ENCODE measurements at places on chromosomes 16 and 17.

GRCh38 chr17:2854143-2855055 is 58.2 kb downstream of the RAP1GAP2 start:
- peak; percentile 13 for DNase-seq

- no peak for DNase-seq
Measured at GRCh38 chr17:45953561-45953960, 45.5 kb upstream of the STH start.

DNA sequence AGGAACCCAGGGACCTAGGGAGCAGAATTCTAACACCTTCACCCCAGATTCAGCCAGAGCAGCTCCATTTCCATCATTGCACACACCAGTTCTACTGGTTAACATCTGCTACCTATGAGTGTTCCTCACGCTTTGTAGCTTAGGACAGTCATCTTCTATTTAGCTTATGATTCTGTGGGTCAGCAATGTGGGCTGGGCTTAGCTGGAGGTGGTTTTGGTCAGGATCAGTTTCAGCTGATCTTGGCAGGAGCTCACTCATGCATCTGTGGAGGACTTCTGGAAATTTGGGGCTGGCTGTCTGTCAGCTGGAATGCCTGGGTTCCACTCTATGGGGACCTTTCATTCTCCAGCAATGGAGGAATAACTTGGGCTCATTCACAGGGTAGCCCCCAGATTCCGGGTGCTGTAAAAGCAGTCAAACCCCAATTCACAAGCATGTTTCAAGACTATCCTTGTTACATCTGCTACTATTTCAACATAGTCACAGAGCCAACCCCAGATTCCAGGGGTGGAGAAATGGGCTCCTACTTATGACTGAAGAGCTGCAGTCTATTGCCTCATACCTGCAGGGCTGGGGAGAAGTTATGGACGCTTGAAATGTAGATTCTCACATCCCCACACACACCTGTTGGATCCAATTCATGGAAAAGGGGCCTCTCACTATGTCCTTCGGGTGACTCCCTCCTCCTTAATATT is 3.4 kb upstream of the HP start:
- DNase-seq, result no peak

DNA sequence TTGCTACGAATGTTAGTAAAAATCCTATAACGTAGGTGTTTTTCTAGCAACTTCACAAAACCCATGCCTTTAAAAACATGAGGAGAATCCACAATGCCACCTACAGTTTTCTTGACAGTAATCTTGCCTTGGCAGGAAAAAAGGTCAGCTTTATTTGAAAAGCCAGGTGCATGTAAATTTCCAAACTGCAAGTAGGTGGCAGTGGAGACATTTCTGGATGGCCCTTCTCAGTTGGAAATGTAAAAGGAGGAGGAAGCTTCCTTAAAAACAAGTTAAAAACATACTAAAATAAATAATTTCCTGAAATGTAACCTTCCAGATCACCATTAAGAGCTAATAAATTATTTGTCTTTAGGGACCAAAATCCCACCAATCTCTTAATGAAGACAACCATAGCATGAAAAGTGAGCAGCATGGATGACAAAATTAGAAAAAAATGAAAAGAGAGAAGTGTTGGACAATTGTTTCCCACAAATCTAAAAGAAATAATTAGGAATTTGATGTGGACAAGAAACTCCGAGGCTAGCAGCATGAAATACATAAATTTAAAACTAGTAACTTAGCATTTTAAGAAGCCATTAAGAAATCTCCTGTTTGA is 152.2 kb downstream of the SNX11 start:
- DNase-seq, result no peak

- no peak for DNase-seq
Measured at GRCh38 chr16:23229714-23230113, 47.2 kb downstream of the SCNN1G start.

DNA sequence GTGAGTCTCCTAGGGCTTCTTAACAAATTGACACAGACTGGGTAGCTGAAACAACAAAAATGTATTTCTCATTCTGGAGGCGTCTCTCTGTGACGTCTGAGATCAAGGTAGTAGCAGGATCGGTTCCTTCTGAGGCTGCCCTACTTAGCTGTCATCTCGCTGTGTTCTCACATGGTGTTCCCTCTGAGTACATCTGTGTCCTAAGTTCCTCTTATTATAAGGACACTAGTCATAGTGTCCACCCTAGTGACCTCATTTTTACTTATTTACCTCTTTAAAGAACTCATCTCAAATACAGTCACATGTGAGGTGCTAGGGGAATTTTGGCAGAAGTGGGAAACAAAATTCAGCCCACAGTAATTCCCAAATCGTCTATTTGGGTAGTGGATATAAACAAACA is 529.1 kb downstream of the NPIPA7 start:
- no peak for DNase-seq

GRCh38 chr17:44601973-44602372 is 44.7 kb downstream of the FZD2 start:
- DNase-seq, result no peak

- DNase-seq, result no peak
Measured at GRCh38 chr16:87325423-87325858, 8.2 kb upstream of the C16orf95 start.

DNA sequence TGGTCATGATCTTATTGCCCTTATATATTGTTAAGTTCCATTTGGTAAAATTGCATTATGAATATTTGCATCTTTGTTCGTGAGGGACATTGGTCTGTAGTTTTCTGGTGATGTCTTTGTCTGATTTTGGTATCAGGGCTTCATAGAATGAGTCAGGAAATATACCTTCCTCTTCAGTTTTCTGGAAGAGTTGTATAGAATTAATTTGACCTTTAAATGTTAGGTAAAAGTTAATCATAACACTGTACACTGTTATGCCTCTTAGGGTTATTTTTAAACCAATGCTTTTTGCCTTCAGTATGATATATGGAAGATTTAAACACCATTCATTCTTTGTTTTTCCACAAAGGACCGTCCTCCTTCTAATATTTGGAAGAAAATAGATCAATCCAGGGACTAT is 180.0 kb downstream of the CHD9 start:
- DNase-seq, result no peak

GRCh38 chr16:57089406-57089805 is 3.0 kb upstream of the CPNE2 start:
- no peak for DNase-seq

GRCh38 chr17:32503251-32504165 is 16.7 kb downstream of the CDK5R1 start:
- no peak for DNase-seq

- DNase-seq, result no peak
Measured at GRCh38 chr16:27803775-27804549, 254.0 kb downstream of the KATNIP start.

DNA sequence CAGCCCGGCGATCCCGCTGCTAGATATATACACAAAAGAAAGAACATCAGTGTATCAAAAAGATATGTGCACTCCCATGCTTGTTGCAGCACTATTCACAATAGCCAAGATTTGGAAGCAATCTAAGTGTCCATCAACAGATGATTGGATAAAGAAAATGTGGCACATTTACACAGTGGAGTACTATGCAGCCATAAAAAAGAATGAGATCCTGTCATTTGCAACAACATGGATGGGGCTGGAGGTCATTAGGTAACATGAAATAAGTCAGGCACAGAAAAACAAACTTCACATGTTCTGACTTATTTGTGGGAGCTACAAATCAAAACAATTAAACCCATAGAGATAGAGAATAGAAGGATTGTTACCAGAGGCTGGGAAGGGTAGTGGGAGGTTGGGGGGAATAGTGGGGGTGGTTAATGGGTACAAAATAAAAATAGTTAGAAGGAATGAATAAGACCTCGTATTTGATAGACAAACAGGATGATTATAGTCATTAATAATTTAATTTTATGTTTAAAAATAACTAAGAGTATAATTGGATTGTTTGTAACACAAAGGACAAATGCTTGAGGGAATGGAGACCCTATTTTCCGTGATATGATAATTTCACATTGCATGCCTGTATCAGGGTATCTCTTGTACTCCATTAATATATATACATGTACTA is 176.7 kb upstream of the NOG start:
- no peak for DNase-seq

DNA sequence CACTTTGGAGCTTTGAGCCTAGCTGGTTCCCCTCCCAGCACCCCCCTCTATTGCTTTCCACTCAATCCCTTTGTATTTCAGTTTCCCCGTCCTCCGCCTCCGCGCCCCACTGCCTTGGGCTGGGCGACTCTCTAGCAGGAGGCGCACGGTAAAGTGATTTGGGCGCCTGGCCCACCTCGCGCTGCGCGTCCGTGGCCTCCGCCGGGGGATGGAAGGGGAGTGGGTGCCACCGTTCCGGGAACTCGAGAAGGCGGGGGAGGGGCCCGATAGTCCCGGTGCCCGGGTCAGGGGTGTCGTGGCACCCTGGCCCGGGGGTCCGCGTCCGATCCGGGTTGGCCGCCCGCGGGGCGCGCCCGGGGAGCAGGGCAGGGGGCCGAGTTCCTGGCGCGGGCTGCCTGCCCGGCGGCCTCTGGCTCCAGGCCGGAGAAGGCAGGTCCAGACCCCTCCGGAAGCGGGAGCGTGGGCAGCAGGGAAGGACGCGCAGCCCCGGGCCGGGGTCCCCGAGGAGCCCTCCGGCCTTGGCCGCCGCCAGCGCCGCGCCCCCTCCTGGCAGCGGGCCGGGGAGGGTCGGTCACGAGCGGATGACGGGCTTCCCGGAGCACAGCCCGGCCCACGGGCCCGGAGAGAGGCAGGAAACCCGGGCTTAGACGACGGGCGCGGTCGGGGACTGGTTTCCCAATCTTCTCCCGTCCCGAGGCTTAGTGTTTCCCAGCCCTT is 15.8 kb downstream of the MEOX1 start:
- DNase-seq, result peak; percentile 10

DNA sequence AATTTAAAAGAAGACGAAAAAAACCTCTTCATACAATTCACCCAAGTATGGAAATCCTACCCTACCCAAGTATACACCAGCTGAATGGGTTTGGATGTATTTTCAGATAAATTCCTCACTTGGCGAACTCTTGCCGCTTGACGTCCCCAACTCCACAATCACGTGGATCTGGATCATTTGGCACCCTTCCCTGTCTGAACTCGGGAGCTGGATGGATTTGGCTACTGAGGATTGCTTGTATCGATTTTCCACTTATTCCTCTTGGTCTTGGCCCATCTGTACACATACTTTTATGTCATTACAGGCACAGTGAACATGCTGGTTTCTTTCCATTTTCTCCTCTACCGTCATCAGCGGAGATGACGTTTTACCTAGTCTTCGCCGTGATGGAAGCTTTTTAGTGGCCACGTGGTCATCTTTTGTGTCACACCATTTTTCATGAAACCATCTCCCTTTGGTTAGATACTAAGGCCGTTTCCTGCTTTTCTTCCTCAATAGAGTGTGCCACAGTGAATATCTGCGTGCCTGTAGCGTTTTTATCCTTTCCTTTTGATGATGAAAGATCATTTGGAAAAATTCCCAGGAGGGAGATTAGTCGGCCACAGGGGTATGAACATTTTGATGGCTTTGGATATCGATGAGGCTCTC is 47.1 kb downstream of the CMIP start:
- DNase-seq, result no peak

DNA sequence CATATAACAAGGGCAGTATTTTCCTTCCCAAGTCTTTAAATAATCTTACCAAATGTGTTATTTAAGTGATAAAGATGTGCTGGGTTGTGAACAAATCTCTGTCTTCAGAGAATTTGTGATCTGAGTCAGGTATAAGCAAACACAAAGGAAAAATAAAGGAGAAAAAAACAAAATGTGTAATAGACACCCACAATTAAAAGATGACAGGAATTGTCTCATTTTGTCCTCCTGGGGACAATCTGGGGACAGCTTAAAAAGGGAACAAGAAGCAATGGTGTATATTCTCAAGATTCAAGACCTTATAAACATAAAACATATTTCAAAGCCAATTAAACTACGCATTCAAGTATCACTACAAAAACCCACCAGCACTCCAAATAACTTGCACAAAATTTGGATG is 107.2 kb downstream of the TRIM37 start:
- no peak for DNase-seq

GRCh38 chr17:76388966-76389888 is 4.8 kb downstream of the SPHK1 start:
- DNase-seq, result no peak

DNA sequence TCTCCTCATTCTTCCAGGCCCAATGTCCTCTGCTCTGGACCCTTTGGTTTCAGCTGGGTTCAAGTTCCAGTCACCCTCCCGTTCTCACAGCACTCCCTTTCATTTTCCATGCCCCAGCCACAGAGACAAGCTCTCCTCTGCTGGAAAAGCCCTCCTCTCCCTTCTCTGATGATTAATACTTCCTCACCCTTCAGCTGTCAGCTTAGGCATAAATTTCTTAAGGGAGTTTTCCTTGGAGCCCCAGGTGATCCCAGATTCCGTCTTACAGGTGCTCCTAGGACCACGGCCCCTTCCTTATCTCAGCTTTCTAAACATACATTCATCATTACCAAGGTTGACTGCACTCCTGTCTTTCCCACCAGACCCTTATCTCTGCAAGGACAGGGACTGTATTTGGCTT is 10.4 kb downstream of the CHAD start:
- no peak for DNase-seq

- DNase-seq, result no peak
Measured at GRCh38 chr16:24189941-24190340, 66.2 kb upstream of the CACNG3 start.

DNA sequence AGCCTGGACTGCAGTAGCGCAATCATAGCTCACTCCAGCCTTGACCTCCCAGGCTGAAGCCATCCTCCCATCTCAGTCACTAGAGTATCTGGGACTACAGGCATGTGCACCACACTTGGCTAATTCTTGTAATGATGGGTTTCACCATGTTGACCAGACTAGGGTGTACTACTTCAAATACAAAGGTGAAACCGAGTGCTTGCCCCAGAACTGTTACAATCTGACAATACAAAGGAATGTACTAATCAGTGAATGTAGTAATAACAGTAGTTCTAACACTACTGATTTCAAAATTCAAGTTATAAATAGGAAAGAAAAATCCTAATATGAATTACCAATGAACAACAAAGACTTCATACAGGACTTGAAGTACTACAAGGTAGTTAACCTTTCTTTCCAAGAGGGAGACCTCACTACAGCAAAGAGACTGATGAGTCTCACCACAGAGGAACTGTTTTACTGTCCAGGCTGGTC is 24.4 kb downstream of the CRK start:
- no peak for DNase-seq

DNA sequence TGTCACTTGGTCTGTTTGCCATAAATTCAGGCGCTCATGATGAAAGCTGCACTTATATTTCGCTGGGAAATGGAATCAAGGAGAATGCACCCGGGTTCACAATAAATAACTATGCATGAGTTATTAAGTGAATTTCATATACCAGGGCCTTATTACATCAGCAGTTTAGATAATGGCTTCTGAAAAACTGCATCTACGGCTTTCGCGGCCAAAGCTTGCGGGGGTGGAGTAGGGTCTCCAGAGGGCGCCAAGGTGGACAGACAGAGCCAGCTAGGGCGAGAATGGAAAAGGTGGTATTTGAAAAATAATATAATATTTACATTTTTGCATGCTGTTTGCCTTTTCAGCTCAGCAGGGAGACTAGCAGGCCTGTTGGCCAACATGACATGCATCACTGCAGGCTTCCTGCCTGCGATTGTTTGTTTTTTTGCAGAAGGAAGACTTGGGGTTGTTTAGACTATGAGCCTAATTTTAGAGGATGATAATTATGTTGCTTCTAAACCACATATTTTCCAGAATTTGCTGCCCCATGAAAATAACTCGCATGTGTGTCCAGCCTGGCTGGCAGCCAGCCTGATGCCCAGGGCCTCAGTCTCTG is 173.8 kb upstream of the IRX3 start:
- no peak for DNase-seq

Data from activated naive CD4-positive, alpha-beta T cell (primary cell).